ENCODE measurements at places on chromosomes 7 and 10.

DNA sequence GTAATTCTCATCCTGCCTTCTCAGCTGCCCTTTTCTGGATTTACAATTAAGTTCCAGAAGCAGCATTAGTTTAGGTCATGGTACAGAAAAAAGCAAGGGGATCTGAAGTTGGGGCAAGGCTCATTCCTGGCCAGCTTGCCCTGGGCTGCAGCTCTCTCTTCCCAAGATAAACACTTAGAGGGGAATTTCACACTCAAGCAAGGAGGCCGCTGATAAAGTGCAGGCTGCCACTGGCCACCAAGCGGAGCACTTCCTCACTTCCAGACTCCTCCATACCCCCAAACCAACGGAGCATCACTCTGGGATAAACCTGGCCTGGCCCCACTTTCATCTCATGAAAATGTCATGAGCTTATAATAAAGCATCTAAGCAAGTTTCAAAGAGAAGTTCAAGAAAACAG is 445.5 kb upstream of the MKI67 start:
- DNase-seq: no peak

DNA sequence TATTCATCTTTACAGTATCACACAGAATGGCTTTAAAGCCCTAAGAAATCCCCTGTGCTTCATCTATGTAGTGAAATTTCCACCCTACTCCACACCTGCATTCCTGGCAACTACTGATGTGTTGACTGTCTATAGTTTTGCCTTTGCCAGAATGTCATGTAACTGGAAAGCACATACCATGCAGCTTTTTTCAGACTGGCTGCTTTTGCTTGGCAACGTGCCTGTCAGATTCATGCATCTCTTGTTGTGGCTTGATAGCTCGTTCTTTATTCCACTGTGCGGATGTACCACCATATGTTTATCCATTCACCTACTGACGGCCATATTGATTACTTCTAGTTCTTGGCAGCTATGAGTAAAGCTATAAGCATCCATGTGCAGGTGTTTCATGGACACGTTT is 30.6 kb downstream of the RBM17 start:
- no peak for DNase-seq

- no peak for DNase-seq
Observed at GRCh38 chr10:80700252-80700651, 162.6 kb downstream of the SH2D4B start.

DNA sequence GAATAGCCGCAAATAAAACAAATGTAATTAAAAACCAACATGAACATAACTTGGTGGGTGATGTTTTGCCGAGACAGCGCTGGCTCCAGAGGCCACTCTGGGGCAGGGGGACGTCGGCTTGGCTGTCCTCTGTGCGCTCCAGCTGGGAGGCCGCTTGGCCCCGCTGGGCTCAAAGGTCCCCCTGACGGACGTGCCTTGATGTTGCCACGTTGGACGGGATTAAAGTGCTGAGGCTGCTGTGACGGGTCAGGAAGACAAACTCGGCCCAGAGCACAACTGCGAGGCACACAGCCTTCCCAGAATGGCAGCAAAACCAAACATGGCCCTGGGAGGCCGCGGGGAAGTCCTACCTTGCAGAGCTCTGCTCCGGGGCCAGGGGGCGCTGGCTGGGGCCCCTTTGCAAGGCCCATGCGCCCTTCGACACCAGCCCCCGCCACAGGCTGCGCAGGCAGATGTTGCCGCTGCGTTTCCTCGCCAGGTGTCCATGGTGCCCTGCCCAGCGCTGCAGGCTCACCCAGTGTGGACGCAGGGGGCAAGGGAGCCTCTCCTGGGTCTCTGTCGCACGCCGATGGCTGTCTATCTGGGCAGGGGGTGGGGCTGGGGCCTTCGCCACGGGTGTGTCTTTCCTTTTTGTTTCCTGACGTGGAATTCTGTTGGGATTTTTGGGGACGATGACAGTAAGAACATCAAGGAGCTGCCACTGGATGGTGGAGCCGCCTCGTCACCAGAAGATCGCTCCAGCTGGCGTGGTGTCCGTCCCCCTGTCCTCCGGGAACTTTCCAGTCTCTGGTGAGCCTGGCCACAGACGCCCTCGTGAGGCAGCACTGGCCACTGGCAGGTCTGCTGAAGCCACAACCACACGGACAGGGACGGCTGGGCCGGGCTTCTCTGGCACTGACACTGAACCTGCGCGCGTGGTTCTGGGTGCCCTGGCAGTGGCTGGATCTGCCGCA is 99.6 kb upstream of the DIP2C start:
- peak; percentile 10 for DNase-seq

DNA sequence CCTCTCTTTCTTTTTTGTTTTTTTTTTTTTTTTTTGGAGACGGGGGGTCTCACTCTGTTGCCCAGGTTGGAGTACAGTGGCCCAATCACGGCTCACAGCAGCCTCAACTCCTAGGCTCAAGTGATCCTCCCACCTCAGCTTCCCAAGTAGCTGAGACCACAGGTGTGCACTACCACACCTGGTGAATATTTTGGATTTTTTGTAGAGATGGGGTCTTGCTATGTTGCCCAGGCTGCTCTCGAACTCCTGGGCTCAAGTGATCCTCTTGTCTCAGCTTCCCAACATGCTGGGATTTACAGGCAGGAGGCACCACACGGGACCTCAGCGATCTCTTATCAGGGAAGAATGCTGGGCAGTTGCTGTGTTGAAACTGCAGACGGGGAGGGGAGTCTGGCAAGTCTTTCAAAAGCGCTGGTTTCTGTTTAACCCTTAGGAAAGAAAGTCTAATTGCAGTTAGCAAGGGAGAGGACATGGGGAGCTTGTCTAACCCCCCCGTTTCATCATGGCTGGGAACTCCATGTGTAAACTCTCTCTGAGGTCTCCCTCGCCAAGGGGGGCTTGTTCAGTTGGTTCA is 39.6 kb upstream of the LMTK2 start:
- DNase-seq: no peak

DNA sequence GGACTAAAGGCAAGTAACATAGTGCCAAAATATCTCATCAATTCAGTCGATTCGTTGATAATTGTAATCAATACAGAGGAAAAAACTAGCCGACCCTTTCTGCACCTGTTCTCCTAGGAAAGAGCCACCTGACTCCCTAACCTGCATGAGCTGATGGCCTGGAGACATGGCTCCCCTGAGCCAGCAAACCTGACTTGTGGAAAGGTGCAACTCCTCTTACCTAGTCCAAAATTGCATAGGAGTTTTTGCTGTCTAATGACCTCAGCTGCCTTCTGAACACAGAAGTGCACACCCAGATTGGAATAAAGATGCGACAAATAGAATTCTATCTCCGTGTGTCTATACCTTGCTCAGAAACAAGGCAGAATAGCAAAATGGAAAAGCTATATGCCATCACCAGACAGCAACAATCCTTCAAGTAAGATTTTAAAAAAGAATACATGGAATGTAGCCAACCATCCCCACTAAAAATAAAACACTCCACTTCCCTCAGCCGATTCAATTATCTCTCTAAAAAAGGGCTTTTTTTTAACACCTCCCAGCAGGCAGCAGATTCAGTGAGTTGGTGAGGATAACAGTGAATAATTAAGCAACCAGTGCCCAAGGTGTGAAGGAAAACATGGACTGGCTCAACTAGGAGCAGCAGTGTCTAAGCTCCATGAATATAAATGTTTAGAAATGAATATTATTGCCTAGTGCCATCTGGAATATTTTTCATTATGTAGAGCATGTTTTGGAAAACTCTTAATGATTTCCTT is 26.6 kb upstream of the LMTK2 start:
- DNase-seq: no peak
